Left ventricle myocardium inferior (tissue), 1 donor: ENCODE measurements at places on chromosomes 7 and 10.
A peak's percentile ranks its signal among the peaks of the same experiment; 100 is the strongest.

DNA sequence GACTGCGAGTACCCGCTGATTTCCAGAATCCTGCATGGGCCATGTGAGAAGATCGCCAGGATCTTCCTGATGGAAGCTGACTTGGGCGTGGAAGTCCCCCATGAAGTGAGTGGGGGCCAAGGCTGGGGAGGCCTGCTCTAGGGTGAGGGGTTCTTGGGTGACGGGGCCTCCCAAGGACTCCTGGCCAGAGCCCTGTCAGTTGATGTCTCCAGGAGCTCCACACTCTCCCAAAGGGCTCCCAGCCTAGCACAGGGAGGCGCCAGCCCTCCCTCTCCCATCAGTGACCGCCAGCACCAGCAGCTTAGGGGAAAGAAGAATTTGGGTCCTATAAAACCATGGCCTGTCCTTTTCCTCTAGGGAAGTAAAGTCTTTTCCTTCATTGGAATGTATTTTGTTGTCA lies 9.8 kb upstream of the ZNF22 start:
- DNase-seq: no peak

GRCh38 chr10:70147259-70147625 lies 742 bp upstream of the TYSND1 start:
- no peak for DNase-seq

DNA sequence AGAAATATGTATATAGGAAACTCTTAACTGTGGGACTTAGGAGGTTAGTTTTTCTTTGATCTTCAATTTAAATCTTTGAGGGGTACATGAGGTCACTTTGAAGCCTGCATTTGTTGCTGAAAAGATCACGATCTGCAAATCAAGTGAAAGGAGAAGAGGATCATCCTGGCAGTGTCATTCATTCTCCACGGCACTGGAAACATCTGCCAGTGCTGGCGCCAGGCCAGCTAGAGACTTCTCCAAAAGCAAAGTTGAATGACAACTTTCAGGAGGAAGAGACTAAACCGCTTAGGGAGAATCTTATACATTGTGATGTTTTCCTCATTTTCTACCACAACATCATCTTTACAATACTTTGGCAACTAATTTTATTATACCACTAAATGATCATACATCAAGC lies 42.5 kb downstream of the MRC1 start:
- DNase-seq: peak; percentile 58

- DNase-seq: no peak
Observed at GRCh38 chr10:27959093-27959715, 39.7 kb downstream of the ODAD2 start.

GRCh38 chr10:116800286-116800929 lies 48.9 kb upstream of the ENO4 start:
- DNase-seq: no peak

GRCh38 chr10:31855033-31855432 lies 73.6 kb downstream of the ARHGAP12 start:
- DNase-seq: no peak

DNA sequence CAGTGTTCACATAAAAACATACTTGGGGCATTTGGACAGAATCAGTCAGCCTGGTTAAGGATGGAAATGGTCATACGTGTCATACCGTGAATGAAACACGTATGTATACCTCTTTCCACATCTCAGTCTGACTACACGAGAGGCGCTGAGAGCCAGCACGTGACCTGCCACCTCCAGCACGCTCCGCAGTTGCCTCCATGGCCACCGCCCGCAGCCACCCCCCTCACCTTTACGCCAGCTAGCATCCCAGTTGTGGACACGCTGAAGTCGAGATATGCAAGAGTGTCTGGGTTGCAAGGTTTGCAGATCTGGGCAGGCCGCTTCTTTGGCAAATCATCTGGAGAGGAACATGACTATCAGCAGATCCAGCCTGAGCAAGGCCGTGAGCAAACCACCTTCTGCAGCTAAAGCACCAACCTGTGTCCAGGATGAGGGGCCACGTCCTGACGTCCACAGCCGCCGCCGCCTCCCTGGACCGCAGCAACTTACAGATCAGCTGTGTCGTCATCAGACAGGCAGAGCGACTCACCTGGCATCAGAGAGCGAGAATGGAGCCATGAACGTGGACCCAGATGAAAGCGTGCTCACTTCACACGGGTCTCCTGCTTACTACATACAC lies 209.4 kb downstream of the ZMYND11 start:
- DNase-seq: no peak

GRCh38 chr10:117754770-117755658 lies 212.5 kb downstream of the EMX2 start:
- DNase-seq: no peak

- DNase-seq: no peak
Observed at GRCh38 chr7:41954976-41955375, 252.1 kb upstream of the INHBA start.

DNA sequence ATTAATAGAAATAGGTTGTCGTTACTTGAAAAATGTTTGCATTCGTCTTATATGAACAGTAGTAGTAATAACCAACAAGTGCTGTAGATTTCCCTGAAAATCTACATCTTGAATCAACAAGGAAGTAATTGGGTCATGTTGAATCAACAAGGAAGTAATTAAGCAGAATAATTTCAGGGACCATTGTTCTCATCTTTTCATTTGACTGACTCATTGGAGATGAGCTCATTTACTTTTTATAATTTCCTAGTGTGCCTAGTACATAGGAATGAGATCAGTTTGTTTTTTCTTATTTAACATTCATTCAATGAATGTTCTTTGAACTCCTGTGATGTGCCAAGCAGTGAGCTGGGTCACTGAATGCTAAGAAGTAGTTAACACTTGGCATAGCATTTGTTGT lies 8.2 kb downstream of the CLDN12 start:
- DNase-seq: no peak

DNA sequence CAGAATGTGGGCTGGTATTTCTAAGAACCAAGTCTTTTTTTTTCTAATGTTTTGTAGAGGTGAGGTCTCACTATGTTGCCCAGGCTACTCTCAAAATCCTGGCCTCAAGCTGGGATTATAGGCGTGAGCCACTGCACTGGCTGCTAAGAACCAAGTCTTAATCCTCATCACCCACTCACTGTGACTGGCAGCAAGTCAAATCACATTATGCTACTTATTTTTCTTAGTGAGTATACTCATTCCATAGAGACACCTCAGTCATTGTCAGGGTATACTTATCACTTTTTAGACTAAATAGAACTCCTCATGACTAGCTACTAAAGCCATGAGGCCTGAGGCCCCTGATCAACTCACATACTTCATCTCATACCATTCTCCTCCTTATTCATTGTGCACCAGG lies 116.1 kb downstream of the STRA8 start:
- no peak for DNase-seq

GRCh38 chr7:144735505-144736276 lies 100.2 kb downstream of the TPK1 start:
- no peak for DNase-seq

- no peak for DNase-seq
Observed at GRCh38 chr10:74058658-74059057, 60.7 kb downstream of the VCL start.

DNA sequence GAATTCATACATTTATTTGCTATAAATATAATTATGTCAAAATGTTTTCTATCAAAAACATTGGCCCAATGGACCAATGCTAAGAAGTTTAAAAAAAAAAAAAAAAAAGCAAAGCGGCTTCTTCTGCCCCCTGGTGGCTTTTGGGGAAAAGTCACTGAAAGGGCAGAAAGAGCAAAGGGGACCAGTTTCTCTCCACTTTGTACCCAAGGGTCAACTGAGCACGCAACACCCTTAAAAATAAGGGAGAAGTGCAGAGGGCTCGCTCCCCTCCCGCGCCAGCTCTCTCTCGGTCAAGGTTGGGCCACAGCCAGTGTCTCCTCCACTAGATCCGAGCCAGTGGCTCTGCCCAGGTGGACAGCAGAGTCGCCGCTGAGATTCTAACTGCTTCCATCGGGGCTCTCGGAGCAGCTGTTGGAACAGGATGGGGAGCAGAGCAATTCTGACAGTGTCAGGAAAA lies 136.4 kb upstream of the FGFR2 start:
- DNase-seq: no peak

- DNase-seq: no peak
Observed at GRCh38 chr7:33196221-33196620, 66.9 kb downstream of the BBS9 start.

GRCh38 chr10:72738486-72738885 lies 46.5 kb downstream of the MCU start:
- DNase-seq: no peak
